ENCODE measurements at places on chromosomes 7 and 10.

DNA sequence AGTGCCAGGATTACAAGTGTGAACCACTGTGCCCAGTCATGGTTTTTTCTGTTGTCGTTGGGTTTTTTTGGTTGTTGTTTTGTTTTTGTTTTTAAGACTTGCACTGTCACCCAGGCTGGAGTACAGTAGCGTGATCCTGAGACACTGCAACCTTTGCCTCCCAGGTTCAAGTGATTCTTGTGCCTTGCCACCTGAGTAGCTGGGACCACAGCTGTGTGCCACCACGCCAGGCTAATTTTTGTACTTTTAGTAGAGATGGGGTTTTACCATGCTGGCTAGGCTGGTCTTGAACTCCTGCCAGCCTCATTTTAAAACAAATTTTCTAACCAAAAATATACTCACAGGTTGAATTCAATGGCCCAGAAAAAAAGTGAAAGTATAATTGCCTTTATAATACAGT is 174.1 kb downstream of the AHR start:
- DNase-seq, result no peak

DNA sequence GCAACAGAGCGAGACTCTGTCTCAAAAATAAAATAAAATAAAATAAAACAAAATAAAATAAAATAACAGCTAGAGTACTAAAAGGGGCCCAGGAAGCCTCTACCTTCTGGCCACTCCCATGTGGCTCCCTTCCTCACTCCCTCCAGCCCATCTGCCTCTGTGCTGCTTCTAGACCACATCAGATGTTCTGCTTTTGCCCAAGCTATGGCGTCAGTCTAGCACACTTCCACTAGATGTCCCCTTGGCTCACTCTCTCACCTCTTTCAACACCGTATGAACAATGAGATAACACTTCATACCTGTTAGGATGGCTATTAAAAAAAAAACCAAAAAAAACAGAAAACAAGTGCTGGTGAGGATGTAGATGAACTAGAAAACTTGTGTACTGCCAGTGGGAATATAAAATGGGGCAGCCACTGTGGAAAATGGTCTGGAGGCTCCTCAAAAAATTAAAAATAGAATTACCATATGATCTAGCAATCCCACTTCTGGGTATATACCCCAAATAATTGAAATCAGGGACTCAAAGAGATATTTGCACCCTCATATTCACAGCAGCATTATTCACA is 132.3 kb downstream of the ARHGAP22 start:
- DNase-seq, result no peak

GRCh38 chr7:151188252-151188542 is 1.1 kb upstream of the ASB10 start:
- DNase-seq, result no peak

- no peak for DNase-seq
These were observed 17.2 kb downstream of the SAP25 start for GRCh38 chr7:100556541-100556940.

GRCh38 chr7:105765846-105766245 is 110.6 kb downstream of the ATXN7L1 start:
- DNase-seq, result no peak

Data from T follicular helper cell (primary cell).